Brain (organoid and tissue), 16 donors: ENCODE measurements at places on chromosomes 7 and 10. TPM values are rescaled to one million over a fixed set of nuclear protein-coding genes. Genes with fewer than 3 reads are reported as not detected.

- no peak for DNase-seq
Measured at GRCh38 chr7:95238252-95238943, 85.9 kb downstream of the PON1 start.

GRCh38 chr10:77925795-77926565 lies 575 bp downstream of the DLG5 start:
- peak; percentile 71 for DNase-seq

- DNase-seq, result no peak
Measured at GRCh38 chr10:124918191-124918830, 23.6 kb upstream of the ZRANB1 start.

DNA sequence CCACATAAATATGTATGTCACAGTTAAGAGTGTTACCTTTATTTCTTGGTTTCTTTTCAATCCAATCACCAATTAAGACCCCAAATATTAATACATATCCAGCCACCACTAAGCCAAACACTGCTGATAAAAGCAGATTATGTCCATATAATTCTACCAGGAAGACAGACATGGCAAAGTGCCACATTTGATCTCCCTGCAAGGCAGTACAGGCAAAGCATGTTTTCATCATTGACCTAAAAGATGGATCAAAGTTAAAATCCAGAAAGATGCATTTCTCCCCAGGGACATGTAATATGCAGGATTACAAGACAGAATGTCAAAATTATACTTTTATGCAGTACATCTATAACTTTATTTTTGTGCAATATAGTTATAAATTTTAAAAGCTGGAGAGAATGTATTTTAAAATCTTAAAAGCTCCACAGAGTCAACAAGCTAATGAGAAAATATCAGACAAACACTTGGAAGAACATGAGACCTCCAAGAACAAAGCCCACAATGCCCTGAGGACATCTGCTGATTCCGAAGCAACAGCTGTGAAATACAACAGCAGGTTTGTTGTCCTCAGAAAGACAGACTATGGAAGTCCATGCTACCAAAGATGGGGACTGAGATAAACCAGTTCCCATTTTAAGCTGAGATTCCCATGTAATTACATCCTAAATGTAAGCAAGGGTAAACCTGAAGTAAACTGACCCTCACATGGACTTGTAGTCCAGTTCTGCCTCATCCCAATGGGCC lies 54.5 kb upstream of the TOMM7 start:
- DNase-seq, result no peak

GRCh38 chr10:580778-581177 lies 108.7 kb downstream of the DIP2C start:
- no peak for DNase-seq

- peak; percentile 76 for DNase-seq
Measured at GRCh38 chr10:124648738-124649137, 95.4 kb downstream of the FAM53B start.

GRCh38 chr10:14414901-14415300 lies 84.2 kb upstream of the FRMD4A start:
- no peak for DNase-seq

DNA sequence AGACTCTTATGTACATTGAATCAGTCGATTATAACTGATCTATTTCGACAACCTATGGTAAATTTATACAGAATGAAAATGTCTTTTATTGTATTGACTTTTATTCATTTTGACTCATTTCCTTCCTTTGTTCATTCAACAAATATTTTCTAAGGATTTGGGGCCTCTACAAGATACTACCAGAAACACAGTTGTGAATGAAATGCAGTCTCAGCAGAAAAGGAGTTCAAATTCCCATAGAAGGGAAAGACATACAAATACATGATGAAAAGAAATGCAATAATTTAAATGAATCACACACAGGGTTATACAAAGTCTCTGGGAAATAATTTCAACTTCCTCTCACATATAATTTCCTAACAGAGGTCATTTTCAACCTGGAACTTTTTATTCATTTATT lies 134.0 kb upstream of the SEMA3A start:
- no peak for DNase-seq

DNA sequence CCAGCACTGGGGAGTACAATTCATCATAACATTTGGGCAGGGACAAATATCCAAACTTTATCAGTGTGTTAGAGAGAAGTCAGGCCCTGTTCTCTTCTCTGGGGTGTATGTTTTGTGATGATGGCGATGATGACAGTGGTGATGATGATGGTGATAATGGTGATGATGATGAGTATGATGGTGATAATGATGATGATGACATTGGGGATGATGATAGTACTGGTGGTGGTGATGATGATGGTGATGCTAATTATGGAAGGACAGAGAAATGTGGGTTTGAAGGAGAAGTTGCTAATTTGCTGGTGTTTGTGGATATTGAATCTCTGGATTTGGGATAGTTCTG lies 64.0 kb downstream of the CAMK1D start:
- DNase-seq, result no peak

GRCh38 chr7:111568870-111569462 lies 6.7 kb upstream of the IMMP2L start:
- DNase-seq, result no peak

GRCh38 chr7:100568896-100569844 lies 4.5 kb downstream of the SAP25 start:
- peak; percentile 59 for DNase-seq

OGDHL gene
- 35.6 TPM for polyA plus RNA-seq

GPR22 gene
- polyA plus RNA-seq, result 0.97 TPM

ZNF467 gene
- polyA plus RNA-seq, result 9.1 TPM

ARHGEF35 gene
- polyA plus RNA-seq, result 0.22 TPM
